ENCODE measurements at places on chromosomes 12 and 14.

- no peak for DNase-seq
These were observed 150.2 kb upstream of the CLEC14A start for GRCh38 chr14:38405851-38406635.

GRCh38 chr14:95299271-95299670 is 20.4 kb downstream of the CLMN start:
- DNase-seq: no peak

GRCh38 chr12:2284321-2284813 is 231.6 kb downstream of the CACNA1C start:
- no peak for DNase-seq

- no peak for DNase-seq
These were observed 21.5 kb downstream of the USP44 start for GRCh38 chr12:95529693-95530225.

DNA sequence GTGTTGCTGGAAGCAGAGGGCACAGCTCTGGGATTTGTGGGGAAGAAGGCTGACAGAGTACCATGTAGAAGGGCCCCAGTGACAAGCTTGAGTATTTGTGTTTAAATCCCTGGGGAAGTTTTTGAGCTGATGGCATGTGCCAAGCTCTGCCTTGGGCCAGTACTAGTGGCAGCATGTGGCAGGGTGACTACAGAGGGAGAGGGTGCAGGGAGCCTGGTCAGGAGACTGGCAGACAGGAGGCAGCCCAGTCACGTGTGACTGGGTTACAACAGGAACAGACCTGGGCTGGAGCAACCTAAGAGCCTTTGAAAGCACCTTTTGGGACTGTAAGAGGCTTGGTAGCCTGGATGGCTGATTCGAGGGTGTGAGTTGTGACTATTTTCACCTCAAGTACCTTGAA is 112.1 kb downstream of the TSPAN9 start:
- DNase-seq: no peak

GRCh38 chr12:5807514-5808219 is 137.4 kb downstream of the ANO2 start:
- no peak for DNase-seq

GRCh38 chr14:99212646-99213045 is 59.4 kb downstream of the BCL11B start:
- no peak for DNase-seq

DNA sequence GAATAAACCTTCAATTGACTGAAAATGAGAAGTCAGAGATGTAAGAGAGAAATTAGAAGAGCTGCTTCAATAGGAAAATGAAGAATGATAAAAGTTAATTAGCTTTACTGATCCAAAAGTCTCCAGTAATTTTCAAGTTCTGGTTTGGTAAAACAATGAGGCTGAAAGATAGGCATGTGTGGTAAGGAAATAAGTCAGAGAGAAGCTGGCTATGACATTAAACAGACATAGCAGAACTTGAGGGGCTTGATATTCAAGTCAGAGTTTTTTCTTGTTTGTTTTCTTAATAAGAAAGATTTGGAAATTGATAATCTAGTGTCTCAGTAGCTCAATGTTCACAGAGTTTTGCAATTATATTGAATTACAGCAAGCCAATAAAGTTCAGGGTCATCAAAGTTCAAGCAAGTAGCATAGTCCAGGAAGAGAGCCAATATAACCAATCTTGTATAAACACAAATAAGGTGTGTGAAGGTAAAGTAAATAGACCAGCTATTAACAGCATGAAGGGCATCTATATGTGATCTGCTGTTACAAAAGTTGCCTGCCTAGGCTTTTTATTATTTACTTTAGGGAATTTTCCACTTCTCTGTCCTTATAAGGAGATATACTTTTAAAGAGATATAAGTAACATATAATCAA is 1111.5 kb downstream of the TRHDE start:
- no peak for DNase-seq

GRCh38 chr12:104858611-104859543 is 99.2 kb downstream of the SLC41A2 start:
- DNase-seq: peak; percentile 18

- no peak for DNase-seq
These were observed 475.9 kb downstream of the SLC16A7 start for GRCh38 chr12:60071759-60072191.

DNA sequence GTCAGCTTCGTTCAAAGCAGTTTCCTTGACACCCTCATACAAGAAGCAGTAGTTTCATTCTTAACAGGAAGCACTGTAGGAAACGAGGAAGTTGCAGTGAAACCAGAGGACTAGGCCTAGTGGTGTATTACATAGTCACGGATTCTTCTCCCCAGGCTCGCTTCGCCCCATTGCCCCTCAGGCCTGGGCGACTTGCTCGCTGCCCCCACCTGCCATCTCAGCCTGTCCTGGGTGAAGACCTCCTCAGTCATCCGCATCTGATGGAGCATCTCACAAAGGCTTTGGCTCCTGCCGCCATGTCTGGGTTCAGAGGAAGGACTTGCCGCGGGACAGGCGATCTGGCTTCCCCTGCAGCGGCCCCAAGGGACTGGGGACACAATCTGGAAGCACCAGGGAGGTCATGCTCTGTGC is 93.5 kb downstream of the LMNTD1 start:
- DNase-seq: no peak

DNA sequence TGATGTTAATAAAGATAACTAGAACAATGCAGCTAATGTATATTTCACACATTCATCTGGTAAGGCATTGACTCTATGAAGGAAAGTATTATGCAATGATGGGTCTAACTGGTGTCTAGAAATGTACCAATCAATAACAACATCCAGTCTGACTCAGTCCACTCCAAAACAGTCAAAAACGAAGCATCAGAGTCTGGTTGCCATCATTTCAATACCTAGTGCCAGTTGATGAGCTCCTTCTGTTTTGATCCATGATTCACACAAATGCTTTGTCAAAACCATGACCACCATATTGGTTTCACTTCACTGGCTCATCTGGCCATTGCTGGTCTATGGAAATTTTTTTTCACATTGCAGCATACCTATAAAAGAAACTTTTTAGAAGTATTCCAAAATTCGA is 747.2 kb upstream of the TMEM132C start:
- DNase-seq: no peak

DNA sequence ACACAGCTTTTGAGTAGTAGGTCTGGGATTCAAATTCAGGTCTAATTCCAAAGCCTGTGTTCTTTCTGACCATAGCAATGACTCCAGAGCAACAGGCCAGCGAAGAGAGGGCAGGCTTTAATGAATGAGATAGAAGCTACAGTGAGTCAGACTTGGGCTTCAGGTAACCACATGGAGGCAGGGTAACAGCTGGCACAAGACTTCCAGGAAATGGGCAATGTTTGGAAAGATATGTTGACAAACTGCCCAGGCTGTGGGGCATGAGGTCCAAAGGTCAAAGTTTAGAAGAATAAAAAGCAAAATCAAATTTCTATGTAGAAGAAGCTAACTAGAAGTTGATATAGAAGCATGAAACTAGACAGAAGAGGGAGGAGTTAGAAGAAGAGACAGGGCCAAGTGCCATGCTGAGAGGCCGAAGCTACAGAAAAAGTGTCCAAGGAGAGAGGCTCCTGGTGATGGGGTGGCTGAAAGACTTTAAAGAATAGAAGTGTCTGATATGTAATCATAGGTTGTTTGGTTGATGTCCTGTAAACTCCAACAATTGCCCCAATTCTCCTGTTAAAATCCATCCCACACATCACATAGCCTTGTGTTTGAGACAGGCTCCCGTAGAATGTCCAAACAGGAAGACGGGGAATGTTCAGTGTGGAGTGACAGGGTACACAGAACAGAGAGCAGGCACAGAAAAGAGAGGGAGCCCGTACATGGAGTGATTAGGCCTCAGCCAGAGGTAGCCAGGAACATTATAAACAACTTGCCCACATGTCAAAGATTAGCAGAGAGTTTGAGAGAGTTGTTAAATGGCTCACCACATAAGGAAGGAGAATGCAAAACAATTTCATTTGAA is 384.7 kb downstream of the CCDC91 start:
- DNase-seq: no peak

DNA sequence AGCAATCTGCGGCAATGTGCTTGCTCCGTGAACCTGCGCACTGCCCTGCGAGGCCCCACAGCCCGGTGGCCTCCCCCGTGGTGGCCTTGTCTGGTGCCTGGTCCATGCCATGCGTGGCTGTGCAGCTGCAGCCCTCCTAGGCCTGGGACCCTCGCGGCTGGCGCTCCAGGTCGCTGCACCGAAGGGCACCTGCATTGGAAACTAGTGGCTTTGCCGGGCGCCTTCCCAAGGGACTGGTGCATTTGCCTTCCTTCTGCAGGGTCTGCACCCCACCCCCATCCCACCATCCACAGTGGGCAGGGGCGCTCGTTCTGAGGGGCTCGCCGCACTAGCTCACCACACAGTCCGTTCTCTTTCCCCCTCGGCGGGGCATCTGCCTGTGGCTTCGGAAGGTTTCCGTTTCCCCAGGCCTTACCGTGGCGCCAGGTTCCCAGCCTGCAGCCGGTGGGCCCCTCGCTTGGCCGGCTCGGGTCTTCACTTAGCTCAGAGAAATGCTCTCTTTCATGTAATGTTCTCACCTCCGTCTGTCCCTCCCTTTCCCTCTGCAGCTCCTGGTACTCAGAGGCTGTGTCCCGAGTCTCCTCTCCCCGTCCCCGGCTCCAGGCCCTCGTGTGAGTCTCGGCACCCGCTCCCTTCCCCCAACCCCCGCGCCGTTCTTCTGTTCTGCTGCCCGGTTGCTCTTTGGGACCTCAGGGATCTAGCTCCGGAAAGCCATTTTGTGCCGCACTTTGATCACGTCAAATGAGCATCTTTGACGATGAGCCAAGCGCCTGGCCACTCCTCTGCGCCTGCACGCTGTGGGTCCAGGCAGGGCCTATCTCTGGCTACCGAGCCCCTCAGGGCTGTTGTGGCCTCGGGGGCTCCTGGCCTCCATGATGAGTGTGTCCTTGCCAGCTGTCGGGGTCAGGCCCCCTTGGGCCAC is 31.9 kb downstream of the JAG2 start:
- DNase-seq: no peak

DNA sequence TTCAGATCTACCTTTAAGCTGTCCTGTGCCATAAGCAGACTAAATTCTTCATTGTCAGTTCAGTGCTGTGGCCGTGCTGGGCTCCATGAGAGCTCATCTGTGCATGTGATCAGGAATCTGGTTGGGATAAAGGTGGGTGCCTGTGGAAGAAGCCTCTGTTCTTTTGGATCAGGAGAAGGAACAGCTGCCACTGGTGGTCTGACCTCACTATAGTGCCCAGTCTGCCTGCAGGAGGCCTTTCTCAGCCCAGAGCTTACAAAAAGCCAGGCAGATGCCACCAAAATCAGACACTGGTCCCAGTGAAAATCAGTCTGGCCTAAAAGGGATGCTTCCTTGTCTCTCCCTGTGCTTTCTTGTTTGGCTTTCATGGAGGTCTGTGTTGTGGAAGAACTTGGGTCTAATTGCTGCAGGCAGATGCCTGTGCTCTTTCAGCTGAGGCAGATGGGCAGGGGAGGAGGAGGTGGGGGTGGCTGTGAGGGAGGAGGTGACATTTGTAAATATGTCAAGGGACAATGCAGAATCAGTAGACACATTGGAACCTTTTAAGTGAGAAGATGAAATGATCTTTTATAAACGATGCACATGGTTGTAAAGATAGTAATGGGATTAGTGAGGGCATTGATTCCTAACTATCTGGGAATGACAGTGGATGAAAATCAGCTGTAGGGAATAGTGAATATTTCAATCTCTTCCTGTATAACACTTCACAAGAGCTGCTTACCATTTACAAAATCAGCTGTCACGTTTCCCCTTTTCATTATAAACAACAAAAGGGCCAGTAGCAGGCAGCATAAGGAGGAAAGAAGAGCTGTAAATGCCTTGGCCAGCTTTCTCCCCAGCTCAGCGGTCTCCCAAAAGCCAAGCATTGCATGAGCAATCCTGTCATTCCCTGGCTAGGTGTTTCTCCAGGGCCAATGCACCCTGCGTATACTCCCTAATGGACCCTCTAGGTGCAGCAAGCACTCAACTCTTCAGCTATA is 44.6 kb downstream of the CACNA2D4 start:
- no peak for DNase-seq

DNA sequence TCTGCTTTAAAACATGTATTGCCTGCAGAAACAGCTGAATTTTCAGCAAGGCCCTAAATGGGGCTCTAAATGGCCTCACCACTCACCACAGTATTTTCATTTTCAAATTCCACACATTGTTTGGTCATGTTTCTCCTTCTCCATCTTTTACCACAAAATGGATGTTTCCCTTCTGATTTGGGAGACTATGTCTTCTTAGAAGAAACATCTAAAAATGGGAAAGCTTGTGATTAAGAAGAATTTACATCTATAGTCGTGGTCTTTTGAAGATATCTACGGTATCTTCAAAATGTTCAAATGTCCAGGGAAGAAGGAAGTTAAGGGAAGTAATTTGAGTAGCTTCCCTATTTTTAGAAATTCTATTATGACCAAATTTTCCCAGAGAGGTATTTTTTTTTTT is 20.7 kb upstream of the TUBA1C start:
- no peak for DNase-seq

GRCh38 chr12:56565510-56566101 is 44.0 kb downstream of the RBMS2 start:
- DNase-seq: peak; percentile 25

GRCh38 chr12:26744697-26745440 is 88.1 kb downstream of the ITPR2 start:
- no peak for DNase-seq

All from putamen (tissue), 1 donor.